Hematopoietic multipotent progenitor cell treated with erythropoietin and hydrocortisone succinate and interleukin-3 and kit ligand, for 8 days (in vitro differentiated cells): ENCODE measurements at places on chromosomes 7 and 10.

GRCh38 chr7:31022726-31023125 is 29.4 kb upstream of the ADCYAP1R1 start:
- no peak for DNase-seq

DNA sequence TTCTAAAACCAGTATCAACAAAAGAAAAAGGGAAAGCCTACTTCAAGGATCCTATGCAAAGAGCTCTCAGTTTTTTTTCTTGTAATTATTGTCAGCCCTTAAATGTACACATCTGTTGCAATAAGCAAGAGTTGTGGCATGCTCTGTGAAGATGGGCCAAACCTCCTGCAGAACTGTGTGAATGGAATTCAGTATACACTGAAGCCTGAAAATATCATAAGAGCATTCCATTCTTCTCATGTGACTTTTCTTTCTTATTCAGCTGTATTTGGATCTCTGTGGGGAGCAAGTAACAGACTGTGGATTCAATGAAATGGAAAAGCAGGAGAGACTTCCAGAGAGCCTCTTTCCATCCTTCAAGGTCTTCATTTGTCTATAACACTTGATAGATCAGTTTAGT is 130.7 kb downstream of the SAMD9 start:
- DNase-seq, result no peak

DNA sequence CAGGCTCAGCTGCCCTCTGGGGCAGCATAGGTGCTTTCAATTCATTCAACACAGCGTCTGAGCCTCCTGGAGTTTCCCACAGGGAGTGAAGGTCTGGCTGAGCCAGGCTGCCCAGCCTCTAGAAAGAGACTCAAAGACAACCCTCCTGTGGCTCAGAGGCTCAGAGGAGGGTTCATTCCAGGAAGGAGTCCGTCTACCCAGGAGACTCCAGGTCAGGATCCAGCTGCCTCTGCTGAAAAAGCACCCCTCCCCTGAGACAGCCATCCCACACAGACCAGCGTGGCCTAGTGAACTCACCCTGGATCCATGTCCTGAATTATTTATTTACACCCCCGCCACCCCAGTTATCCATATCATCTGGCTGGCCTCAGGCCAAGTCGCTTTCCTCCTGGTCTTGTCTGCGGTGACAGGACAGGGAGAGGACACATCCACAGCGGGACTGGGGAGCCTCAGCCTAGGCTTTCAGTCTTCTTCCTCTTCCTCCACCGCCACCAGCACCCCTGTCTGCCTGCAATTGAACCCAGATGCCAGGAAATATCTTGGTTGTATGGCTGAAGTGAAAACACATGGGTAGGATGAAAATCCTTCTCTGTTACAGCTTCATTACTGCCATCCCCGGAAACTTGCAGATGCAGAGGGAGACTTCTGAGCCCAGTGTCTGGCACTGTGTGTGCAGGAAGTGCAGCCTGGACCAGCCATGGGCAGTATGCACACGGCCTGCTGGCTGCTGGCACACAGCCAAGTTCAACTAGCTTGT is 44.0 kb upstream of the COL13A1 start:
- DNase-seq, result no peak

DNA sequence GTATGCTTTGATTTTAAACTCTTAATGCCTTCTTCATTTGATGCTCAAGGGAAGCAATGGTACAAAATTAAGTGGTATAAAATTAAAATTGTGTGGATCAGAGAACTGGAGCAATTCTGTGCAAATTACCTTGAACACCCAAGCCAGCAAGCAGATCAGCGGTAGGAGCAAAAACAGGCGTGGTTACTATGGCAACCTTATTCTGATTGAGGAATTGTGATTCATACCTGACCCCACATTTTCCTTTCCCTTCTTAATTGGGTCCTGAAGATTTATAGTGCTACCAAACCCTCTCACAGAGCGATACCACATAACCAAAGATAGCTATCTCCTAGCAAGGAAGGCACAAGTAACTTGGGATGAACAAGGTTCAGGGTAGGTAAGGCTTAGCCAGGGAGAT is 72.5 kb upstream of the FZD1 start:
- DNase-seq, result no peak

DNA sequence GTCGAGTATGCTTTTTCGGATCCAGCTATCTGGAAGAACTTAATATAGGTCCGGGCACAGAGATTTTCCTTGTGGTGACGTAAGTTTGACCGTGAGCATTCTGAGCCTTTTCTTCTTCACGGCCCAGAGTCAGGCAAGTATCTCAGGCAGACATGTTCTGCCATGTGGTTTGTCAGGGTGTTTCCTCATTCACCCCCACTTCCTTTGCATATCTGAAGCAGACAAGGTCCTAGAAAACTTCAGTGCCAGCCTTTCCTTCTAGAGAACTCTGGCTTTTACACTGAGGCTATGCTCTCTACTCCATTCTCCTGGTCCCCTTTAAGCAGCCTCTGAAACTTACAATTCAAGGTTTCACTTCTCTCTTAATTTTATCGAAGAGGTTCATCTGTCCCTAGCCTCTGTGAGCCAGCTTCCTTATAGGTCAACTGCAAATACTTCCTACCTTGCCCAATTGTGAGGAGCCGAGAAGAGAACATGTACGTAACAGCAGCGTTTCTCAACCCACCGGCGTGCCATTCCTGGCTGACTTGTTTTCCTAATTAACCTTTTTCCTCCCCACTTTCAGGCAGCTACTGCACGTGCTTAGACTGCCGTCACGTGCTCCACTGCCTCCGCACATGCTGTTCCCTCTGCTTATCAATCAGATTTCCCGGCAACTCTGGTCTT is 47.3 kb downstream of the CDCA7L start:
- DNase-seq, result peak; percentile 29

GRCh38 chr10:132163278-132163765 is 23.4 kb upstream of the DPYSL4 start:
- DNase-seq, result peak; percentile 79

- no peak for DNase-seq
These were observed 28.5 kb downstream of the CYP2W1 start for GRCh38 chr7:1011297-1012003.

GRCh38 chr7:100016215-100016901 is 962 bp downstream of the ZKSCAN1 start:
- DNase-seq, result no peak

GRCh38 chr10:115979576-115979975 is 293.4 kb downstream of the GFRA1 start:
- no peak for DNase-seq

GRCh38 chr10:96415891-96416554 is 57.2 kb upstream of the OPALIN start:
- DNase-seq, result peak; percentile 34

DNA sequence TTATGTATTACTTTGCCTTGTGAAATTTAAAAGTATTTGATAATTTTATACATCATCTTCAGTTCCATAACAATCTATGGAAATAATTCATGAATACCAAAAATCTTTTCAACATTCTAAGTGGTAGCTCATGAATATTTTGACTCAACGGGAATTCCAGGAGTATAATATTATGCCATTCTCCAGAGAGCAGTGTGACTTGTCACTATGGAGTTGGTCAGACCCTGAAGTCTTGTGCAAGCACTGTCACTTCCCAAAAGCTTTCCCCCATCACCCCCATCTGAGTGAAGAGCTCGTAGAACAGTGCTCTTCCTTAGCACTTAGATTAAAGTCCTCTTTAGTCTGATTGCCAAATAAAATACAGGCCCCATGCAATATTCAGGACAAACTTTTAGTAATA is 29.4 kb upstream of the CCNJ start:
- DNase-seq, result no peak

DNA sequence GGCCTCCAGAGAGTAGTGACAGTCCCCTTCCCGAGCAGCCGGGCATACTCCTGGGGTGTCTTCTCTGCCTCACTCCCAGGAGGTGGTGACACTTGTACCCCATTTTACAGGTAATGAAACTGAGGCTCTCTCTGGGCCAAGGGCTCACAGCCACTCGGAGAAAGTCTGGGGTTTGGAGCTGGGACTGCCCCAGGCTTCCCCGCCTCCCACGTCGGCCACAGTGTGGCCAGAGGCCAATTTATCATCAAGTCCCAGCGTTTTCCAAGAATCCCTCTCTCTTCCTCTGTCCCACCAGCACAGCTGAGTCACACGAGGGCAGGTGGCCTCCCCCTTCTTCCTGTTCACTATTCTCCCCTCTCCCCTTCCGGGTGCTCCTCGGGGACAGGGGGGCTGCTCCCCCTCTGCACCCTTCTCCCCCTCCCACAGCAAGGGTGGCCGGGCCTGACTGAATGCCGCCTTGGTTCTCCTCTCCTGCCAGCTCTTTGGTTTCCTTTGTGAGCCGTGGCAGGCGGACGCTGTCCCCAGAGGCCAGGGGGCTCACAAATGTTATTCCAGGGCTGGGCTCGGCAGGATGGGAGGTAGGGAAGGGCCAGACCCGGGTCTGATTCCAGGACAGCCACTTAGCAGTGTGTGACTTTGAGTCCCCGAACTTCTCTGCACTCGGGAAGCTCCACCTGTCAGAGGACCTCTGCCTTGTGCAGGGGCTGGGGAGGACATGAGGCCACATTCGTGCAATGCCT is 17.7 kb downstream of the CLIP2 start:
- DNase-seq, result peak; percentile 74

GRCh38 chr10:111297351-111297848 is 220.6 kb downstream of the ADRA2A start:
- no peak for DNase-seq

GRCh38 chr10:127081851-127082345 is 114.5 kb downstream of the INSYN2A start:
- no peak for DNase-seq

- no peak for DNase-seq
These were observed 284.7 kb upstream of the SHH start for GRCh38 chr7:156096771-156097538.

DNA sequence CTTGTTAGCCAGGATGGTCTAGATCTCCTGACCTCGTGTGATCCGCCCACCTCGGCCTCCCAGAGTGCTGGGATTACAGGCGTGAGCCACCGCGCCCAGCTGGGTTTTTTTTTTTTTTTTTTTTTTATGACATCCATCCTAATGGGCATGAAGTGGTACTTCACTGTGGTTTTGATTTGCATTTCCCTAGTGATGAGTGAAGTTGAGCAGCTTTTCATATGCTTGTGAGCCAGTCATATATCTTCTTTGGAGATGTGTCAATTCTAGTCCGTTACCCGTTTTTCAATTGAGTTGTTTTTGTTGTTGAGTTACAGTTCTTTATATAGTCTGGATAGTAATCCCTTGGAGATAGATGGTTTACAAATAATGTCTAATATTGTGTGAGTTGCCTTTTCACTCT is 127.7 kb downstream of the SMURF1 start:
- DNase-seq, result no peak

DNA sequence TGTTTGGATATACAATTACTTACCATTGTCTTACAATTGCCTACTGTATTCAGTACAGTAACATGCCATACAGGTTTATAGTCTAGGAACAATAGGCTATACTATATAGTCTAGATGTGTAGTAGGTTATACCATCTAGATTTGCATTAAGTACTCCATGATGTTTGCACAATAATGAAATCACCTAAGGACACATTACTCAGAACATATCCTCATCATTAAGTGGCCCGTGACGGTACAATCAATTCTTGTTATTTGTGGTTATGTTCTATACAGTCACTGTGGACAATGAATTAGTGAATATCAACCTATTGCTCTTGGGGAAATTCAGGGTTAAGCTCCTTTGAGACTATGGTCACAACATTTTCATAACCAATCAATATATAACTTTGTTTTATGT is 75.6 kb downstream of the MICU1 start:
- no peak for DNase-seq

DNA sequence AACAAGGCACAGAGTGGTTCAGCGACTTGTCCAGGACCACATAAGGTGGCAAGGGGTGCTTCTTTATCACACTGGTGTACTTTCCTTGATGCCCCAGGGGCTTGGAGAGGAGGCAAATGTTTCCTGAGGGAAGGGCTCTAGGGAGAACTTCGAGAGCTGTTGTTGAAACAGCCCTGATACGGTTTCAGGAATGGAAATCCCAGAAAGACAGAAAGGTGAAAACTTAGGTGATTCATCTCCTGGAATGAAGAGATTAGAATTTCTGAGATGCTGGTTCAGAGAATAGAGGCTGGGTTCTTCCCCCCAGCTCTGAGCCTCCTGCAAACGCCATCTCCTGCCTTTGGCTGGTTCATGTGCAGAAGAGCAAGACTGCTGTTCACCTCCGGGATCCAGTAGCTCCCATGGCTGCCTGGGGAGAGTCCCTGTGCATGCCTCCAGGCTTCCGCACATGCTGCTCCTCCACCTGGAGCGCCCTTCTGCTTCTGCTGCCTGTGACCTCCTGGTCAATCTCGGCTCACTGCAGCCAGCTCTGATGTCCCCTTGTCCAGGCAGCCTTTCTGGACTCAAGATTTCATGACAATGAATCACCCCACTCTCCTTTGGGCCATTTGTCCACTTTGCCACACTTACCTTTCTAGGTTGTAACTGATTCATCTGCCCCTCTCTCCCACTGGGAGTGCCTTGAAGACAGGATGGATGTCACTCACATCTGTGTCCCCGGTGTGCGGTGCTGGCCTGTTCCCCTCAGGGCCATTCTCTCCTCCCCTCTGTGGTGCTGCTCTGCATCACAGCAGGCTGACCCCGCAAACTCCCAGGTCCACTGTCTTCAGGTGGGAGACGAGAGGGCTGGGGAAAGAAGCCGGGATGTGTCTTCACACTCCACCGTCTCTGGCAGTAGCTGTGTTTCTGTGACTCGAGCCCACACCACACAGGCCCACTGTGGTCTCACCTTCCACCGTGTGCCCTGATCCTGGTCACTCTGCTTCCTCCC is 3.6 kb upstream of the CDH23 start:
- DNase-seq, result no peak

GRCh38 chr10:3811291-3811870 is 26.4 kb upstream of the KLF6 start:
- DNase-seq, result peak; percentile 87

GRCh38 chr7:104412911-104413310 is 84.5 kb downstream of the LHFPL3 start:
- no peak for DNase-seq

GRCh38 chr10:7649673-7650300 is 17.0 kb downstream of the ITIH5 start:
- no peak for DNase-seq

DNA sequence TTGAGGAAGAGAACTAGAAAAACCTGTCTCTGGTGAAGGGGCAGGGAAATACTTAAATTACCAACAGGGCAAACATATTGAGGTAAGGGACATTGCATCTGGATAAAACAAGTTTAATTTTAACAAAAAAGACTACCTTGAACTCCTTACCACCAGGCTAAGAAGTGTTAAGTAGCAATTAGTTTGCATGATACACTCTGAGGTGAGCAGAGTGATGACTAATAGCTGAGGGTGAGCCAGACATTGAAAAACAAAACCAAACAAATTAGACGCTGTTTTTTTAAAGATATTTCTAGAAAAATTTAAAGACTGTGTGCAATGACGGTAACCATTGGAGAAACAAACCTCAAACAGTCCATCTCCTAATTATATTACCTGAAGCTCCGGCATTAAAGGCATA is 105.9 kb downstream of the ANKRD7 start:
- DNase-seq, result no peak
